K562 (cell line): ENCODE measurements at places on chromosomes 2 and 18. TPM values are rescaled to one million over a fixed set of nuclear protein-coding genes. Genes with fewer than 3 reads are reported as not detected.

- no peak for DNase-seq
Measured at GRCh38 chr2:47072728-47073191, 82.3 kb downstream of the STPG4 start.

DNA sequence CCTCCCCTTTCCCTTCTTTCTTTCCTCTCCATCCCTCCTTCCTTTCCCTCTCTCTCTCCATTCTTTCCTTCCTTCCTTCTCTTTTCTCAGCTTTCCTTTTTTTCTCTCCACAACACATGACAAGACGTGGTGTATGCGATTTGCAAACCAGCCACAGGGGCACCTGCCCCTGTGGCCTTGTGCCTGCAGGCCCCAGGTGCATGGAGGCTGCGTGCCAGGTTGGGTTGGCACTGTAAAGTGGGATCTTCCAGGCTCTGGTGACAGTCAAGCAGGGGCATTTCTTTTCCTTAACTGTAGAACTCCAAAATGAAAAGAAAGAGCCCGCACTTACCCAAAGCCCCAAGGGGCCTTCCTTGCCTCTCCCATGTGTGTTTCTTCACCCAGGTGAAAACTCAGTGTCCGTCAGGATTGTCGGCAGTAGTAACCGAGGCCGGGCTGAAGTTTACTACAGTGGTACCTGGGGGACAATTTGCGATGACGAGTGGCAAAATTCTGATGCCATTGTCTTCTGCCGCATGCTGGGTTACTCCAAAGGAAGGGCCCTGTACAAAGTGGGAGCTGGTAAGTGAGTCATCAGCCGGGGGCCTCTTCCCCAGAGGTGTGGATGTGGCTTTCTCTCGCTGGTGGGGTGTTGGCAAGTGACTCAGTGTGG, 50.9 kb downstream of the MARCO start:
- DNase-seq = no peak

- no peak for DNase-seq
Measured at GRCh38 chr2:56444339-56444738, 260.5 kb downstream of the CCDC85A start.

DNA sequence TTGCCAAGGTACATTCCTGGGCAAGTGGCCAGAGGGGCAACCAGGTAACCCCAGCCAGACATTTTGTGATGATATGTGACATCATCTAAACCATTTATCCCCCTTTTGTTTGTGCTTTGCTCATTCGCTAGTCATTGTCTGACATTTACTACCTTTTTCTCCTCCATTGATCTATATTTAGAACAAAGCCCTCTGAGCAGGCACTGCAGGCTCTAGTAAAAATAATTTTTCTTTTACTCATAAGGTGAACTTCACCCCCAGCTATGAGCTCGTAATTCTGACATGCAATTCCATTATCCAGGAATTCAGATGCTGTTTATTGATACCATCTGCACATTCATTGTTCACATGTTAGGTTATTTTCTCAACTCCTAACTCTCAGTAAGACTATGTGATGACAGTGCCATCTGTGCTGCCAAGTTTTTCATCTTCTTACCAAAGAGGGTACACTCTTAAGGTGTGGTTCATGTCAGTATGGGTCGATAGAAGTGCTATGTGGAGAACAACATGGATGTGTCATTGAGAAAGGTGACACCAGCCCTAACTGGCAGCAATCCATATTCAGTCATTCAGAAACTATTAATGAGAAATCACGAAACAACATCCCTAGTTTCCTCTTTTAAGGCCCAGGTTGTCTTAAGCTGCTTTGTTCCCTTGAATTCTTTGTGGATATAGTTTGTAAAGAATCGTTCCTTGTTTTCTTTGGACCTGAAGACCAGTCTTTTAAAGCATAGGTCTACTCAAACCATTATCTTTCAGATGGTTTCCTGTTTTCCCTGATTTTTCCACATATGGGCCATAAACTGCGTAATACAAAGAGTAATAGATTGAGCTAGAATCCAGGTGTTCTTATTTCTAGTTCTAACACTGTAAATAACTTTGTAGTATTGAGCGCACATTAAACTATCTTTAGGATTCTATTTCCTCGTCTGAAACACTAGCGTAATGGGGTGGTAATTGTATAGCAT, 978.1 kb upstream of the CDH2 start:
- DNase-seq = no peak

DNA sequence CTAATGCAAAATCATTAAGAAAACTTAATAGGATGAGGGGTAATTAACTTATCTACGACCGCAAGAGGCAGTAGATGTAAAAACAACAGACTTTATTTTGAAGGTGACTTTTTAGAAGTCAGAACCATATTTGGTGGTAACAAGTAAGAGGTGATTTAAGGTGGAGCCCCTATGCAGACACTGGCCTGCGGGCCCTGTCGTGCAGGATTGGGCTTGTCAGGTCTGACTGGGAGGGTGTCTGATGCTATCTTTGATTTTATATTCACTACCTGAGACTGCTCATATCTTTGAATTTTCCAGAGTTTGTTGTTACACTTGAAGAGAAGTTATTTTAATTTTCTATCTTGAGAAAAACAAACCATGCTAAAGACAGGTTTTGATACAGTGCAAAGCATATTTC, 29.1 kb upstream of the SCLY start:
- no peak for DNase-seq

PIEZO2 gene
- 1.4 and 1.6 TPM in 2 replicates for total RNA-seq

KCNG2 gene
- not detected in 2 replicates for total RNA-seq

HSPE1 gene
- total RNA-seq = 223 and 261 TPM in 2 replicates

RTP5 gene
- not detected in 2 replicates for total RNA-seq

BMP10 gene
- 0.89 and 0.91 TPM in 2 replicates for total RNA-seq
